ENCODE measurements at places on chromosomes 1 and 21.
A peak's percentile ranks its signal among the peaks of the same experiment; 100 is the strongest.

GRCh38 chr1:91603409-91603808, 102.8 kb downstream of the CDC7 start:
- no peak for DNase-seq

- DNase-seq = no peak
Observed at GRCh38 chr1:241706967-241707366, 54.9 kb downstream of the WDR64 start.

GRCh38 chr21:16651956-16652355, 860.9 kb upstream of the CXADR start:
- DNase-seq = no peak

DNA sequence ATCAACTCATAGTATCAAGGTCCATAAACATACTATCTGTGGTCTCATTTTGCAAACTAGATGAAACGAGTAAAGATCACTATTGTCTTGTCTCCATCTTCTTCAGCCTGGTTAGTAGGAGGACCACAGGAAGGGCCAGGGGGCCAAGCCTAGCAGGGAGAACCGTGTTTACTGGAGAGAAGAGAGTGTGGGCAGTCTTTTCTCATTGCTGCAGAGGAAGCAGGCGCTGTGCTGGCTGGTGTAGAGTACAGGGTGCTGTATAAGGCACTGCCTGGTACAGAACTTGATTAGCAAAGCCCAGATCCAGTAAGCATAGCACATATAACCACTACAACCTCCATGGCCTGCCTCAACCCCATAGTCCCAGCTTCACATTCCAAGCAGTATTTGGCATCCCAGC, 10.0 kb upstream of the B4GALT3 start:
- DNase-seq = peak; percentile 31

DNA sequence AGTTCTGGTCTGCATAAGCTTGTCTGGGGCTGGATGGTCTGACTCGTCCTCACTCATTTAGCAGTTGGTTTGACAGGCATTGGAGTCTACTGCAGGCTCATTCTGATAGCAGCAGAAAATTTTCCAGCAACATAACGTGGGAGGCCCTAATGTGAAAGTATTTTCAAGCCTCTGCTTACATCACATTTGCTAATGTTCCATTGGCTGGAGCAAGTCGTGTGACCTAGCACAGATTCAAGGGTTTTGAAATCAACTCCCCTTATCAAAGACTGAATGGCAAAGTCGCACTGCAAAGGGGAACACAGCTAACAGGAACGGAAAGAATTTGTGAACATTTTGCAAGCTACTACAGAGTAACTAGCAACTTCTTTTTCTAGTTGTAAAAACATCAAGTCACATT, 2.3 kb upstream of the USH2A start:
- no peak for DNase-seq

- DNase-seq = no peak
Observed at GRCh38 chr1:53122961-53123413, 19.5 kb downstream of the SLC1A7 start.

- no peak for DNase-seq
Observed at GRCh38 chr1:45329445-45329844, 2.8 kb downstream of the HPDL start.

DNA sequence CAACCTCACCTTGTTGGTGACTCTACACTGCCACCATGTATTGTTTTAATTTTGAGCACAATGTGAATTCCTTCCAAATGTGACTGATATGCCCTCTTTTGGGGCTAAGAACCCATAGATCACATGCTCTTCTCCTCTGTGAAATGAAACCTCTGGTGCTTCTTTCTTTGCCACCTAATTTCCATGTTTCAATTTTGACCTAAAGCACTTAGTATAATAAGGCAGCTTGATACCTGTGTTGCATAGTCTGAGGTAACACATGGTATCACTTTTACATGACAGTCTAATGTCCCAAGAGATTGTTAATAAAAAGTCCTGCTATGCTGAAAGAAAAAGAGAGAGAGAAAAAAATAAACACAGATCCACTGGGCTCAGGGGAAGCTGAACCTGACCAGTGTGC, 24.2 kb downstream of the CLEC20A start:
- no peak for DNase-seq

DNA sequence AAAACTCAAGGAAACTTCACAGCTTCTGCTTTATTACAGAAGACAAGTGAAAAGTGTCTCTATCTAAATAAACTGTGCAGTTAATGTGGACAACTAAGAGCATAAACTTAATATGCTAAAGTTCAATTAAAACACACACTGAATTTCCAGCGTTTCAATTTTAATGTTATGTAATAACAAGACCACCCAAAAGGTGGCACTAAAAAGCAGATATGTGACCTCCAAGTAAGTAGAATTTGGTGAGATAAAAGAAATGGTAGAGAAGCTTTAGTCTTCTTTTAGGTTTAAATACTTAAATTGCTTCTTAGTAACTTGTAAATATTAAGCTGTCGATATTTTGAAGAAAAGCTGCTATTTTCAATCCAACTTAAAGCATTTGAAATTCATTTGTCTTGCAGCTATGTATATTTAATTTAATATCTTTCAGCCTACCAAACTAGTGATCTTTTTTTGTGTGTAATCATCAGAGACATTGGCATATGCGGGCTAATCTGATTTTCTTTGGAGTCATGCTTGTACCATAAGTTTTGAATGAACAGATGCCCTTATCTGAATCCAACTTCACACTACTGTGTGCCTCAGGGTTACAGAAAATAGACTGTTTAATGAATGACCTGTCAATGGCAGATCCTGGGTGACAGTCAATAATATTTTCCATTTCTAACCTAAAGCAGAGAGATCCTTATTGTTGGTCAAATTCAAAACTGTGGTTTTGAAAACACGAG, 36.5 kb upstream of the ADAMTS1 start:
- DNase-seq = no peak

- DNase-seq = no peak
Observed at GRCh38 chr1:166952002-166952746, 23.2 kb downstream of the ILDR2 start.

GRCh38 chr1:41735631-41736260, 183.0 kb downstream of the HIVEP3 start:
- no peak for DNase-seq

GRCh38 chr1:22259551-22260282, 116.8 kb upstream of the WNT4 start:
- DNase-seq = peak; percentile 64

DNA sequence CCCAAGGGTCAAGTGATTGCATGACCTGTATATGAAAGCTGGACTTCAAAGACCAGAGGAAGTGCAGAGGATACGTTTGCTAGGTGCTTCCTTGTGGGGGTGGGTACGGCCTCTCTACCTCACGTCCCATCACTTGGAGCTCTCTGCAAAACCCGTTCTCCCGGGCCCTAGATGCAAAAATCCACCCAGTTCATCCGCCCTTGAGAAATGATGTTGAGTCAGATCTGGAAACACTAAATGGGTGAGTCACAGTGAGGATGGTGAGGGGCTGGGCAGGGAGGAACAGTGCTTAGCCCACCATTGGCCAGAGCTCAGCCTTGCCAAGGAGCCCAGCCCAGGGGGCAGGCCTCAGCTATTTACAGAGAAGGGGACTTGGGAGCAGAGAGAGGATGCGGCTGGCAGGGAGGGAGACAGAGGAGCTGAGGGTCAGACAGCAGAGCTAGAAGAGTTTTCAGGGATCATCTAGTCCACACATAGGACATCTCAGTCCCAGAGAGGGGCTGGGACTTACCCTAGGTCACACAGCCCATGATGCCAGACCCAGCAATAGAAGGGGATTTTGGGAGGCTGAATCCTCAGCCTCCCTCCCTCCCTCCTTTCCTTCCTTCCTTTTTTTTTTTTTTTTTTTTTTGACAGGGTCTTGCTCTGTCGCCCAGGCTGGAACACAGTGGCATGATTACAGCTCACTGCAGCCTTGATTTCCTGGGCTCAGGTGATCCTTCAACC, 14.6 kb downstream of the ARHGEF10L start:
- DNase-seq = no peak

GRCh38 chr21:26965907-26966581, 844 bp downstream of the ADAMTS5 start:
- peak; percentile 72 for DNase-seq

DNA sequence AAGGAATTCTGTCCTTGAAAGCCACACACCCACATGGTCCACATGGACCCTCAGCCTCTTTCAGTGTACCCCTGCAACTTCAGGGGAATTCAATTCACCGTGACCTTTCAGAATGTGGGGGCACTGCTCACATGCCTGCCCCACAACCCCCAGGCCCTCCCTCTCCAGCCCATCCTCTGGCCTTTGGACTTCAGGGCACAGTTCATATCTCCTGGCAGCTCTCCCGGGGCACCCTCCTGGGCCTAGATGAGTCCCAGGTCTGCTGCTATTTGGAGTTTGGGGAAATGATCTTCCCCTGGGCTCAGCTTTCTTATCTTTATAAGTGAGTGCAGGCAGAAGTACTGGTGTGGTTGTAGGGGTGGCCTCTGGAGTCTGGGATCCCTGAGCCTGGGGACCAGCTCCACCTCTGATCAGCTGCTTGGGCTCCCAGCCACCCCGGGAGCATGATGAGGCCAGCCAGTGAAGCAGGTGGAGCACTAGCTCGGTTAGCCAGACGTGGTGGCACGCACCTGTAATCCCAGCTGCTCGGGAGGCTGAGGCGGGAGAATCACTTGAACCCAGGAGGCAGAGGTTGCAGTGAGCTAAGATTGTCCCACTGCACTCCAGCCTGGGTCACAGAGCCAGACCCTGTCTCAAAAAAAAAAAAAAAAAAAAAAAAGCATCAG, 15.8 kb downstream of the C1orf167 start:
- no peak for DNase-seq

- peak; percentile 70 for DNase-seq
Observed at GRCh38 chr1:21936366-21937031, 611 bp downstream of the HSPG2 start.

DNA sequence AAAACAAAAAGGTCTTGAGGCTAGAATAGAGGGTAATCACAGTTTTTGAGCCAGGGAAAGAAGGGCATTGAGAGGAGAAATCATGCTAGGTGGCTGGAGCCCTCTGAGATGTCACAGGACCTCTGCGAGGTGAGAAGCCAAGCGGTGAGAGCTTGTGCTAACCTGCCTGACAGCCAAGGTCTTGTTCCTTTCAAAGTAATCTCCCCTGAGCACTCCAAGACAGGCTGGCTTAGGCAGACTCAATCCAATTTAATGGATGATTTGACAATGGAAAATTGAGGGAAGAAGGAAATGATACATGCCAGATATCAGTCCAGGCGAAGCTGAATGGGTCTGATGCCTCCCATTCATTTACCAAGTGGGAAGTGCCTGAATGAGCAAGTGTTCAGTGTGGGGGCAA, 311.9 kb upstream of the PTBP2 start:
- no peak for DNase-seq

- DNase-seq = no peak
Observed at GRCh38 chr1:28256197-28256827, 3.0 kb upstream of the SESN2 start.

DNA sequence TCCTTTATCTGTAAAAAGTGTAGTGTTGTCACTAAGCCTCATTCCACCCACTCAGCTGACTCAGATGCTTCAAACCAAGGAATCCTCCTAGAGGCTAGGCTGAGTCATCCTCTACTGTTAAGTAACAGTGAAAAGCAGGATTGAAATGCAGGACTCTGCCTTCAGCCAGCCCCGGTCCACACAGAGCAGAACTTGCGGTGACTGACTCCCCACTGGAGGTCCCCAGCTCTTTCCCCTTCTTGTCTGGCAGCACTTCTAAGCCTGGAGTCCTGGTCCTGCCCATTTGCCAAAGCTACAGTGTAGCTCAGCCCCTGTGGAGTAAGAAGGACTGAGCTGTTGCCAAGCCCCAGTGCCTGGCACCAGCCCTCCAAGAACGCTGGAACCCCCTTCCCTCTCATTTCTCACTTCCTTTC, 1.7 kb downstream of the RAB7B start:
- DNase-seq = no peak

- DNase-seq = no peak
Observed at GRCh38 chr1:94315552-94316116, 78.2 kb upstream of the ARHGAP29 start.

DNA sequence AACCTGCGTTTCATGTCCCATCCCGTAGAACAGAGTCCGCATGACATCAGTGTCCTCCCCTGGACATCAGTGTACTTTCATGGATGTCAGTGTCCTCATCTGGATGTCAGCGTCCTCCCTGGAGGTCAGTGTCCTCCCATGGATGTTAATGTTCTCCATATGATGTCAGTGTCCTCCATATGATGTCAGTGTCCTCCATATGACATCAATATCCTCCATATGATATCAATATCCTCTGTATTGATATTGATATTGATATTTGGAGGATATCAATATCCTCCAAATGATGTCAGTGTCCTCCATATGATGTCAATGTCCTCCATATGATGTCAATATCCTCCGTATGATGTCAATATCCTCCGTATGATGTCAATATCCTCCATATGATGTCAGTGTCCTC, 284.9 kb downstream of the AJAP1 start:
- no peak for DNase-seq

DNA sequence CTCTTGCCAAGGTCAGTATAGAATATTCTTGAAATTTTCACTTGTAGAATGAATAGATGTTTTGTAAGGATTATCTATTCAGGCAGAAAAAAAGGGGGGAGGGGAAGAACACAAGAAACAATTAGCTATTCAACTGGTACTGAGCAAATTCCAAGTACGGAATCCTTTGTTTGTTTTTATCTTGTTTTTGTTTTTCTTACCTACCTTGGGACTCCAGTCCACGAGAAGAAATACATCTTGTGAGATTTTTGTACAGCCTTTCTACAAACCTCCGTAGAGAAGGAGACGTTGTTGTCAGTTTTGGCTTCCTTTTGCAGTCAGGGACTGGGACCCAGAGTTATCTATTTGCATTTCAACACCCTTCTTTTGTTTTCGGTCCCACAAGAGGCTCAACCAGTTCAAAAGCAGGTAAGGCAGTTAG, 36.0 kb downstream of the ZNF281 start:
- no peak for DNase-seq

- no peak for DNase-seq
Observed at GRCh38 chr1:243364330-243364729, 108.5 kb downstream of the SDCCAG8 start.

DNA sequence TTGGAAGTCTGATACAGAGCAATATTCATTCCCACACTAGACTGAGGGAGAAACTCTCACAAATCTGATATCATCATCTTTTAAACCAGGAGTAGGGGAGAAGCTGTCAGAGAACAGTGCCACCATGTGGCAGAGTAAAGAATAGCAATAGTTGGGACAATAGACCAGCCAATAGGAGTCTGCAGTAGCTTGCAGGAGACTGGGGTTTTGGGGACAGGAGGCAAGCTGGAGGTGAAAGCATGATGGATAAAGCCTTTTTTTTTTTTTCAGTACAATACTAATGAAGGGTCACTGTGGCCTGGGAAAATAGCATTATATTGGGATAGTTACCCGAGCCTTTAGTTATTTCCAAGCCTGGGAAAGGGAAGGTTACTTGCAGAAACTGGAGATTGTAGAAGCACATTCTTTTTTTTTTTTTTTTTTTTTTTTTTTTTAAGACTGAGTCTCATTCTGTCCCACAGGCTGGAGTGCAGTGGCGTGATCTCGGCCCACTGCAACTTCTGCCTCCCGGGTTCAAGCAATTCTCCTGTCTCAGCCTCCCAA, 120.7 kb downstream of the S1PR1 start:
- peak; percentile 20 for DNase-seq

GRCh38 chr1:15758953-15759661, 512 bp downstream of the FBLIM1 start:
- no peak for DNase-seq

- DNase-seq = no peak
Observed at GRCh38 chr1:221511797-221512196, 230.1 kb downstream of the DUSP10 start.

Data from ovary (tissue), 10 donors.